A673 (cell line): ENCODE measurements at places on chromosomes 7 and 10.

GRCh38 chr7:98733036-98733435 is 116.0 kb downstream of the NPTX2 start:
- peak; percentile 61 for DNase-seq

- DNase-seq: no peak
Measured at GRCh38 chr7:17056491-17057142, 174.8 kb upstream of the AGR3 start.

GRCh38 chr7:88338503-88338902 is 31.8 kb upstream of the STEAP4 start:
- no peak for DNase-seq

DNA sequence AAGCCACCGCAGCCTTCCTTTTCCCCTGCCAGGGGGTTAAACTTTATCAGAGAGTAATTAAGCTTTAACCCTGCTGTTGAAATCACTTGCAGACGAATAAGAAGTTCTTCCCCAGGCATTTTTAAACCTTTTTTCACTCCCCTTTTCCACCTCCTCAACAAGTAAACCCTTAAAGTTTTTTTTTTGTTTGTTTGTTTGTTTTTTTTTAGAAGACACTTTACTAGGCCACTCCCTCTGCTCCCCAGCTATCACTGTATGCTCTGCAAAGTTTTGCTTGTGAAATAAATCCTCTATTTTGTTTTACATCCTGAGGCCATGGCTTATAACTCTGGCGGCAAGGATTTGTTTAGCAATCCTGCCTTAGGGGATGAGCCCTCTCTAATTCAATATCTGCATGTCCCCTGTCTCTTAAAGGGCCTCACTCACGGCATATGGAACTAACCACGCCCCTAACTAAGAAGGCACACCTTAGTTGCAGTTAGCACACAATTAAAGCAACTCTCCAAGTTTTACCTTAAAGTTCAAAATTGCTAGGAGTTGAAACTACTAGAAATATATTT is 1354.7 kb upstream of the LRRTM3 start:
- DNase-seq: peak; percentile 9

DNA sequence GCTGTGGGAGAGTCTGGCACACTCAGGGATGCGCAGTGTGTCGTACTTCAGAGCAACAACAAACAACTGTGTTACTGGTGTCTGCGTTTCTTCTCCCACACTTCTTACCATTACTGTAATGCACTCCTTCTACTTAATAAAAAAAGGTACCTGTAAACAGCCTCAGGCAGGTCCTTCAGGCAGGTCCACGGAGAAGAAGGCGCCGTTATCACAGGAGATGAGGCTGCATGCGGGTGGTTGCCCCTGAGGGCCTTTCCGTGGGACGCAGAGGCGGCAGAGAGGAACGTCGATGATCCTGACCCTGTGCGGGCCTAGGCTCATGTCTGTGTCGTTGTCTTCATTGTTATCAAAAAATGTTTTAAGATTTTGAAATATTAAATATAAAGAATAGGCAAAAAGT is 29.4 kb downstream of the NKX6-2 start:
- no peak for DNase-seq

- no peak for DNase-seq
Measured at GRCh38 chr7:55381189-55381588, 16.1 kb downstream of the LANCL2 start.

GRCh38 chr7:17446340-17446739 is 147.9 kb downstream of the AHR start:
- DNase-seq: no peak

DNA sequence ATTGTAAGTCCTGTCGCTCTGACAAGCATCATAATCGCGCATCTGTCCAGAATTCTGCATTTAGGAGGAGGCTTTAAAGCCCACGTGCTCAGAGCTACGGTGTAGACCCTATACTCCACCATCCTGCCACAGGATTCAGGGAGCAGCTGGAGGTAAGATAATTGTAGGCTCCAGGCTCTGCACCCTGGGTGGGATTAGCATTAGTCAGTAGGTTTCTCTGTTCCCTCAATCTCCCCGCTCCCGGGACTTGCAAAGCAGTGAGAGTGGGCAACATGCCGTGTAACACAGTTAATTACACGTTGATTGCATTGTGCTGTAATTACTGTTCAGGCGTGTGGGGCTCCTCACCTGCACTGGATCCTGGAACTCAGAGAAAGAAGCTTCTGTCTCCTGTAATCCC is 89.3 kb upstream of the CUX1 start:
- DNase-seq: no peak

- DNase-seq: peak; percentile 17
Measured at GRCh38 chr7:23380556-23380955, 81.4 kb downstream of the MALSU1 start.

DNA sequence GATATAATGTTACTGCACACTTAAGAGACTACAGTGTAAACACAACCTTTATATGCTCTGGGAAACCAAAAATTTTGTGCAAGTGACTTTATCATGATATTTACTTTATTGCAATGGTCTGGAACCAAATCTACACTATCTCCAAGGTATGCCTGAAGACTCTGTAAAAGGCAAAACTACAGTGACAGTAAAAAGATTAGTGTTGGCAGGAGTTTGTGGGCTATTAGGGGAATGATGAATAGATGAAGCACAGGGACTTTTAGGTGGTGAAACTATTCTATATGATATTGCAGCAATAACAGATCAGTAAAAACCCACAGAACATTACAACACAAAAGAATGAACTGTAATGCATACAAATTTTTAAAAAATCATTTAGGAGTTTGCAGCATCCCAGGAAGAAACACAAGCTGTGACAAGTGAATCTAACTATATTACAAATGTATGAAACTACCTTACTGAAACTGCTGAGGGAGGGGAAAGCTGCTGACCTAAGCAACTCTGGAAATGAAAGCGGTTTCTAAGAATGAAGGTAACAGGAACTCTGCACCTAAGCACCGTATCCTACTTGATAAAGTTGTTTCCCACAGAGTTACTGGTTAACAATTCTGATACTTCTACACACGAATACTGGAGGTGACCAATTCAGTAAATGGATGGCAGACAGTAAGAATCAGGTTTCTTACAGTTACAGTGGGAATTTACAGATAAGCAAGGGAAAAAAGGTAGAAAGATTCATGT is 82.6 kb downstream of the ATE1 start:
- DNase-seq: no peak

DNA sequence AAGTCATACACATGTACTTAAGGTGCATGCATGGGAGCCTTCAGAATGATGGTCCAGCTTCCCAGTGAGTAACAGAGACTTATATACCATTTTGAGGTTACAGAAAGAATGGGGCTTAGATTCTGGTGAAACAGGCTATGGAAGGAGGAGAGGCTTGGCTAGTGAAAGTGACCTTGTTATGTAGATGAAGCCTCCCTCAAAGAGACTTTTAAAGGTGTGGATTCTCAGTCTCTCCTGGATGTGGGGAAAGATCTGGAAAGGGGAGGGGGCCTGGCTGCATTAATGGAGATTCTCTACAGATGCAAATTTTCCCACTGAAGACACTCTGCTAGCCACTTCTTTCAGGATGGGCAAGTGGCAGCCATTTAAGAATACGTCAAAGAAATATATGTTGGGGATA is 5.5 kb downstream of the RASSF4 start:
- DNase-seq: no peak

DNA sequence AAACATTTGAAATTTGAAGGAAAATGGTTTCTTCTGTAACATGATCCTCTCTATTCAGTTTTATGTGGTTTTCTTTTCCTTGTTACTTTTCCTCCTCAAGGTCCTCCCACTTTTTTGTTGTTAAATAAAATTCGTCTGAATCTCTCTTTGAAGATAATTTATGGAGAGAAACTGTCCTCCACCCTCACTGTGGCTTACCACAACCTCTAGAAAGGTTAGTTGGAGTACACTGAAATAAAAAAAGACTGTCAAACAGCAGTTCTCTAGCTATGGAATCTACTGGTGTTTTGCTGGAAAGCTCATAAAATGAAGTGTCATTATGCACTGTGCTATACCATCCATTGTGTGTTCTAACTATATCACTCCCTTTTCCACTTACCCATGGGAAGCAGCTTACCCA is 189.4 kb downstream of the HDAC9 start:
- no peak for DNase-seq

- DNase-seq: no peak
Measured at GRCh38 chr10:76133597-76134255, 702.3 kb downstream of the LRMDA start.

- no peak for DNase-seq
Measured at GRCh38 chr7:128774921-128775320, 673 bp downstream of the OPN1SW start.
